ENCODE measurements at places on chromosomes 5 and 9.

DNA sequence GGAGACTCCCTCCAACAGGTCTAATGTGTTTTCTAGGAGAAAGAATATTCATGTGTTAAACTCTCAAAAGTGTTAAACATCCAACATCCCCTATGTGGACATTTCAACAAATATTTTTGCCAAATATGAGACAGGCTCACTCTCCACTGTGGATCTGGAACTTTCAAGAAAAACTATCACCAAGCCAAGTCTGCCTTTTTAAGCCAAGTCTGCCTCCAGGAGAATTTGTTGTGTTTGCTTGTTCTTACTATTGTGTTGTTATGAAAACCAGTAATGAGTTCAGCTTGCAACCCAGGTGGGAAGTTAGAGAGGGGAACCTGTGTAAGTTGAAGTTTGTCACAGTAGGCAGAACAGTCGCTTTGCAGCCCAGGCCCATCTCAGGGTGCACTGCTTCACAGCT is 228.1 kb downstream of the NFIB start:
- DNase-seq: no peak

GRCh38 chr9:112032743-112033142 is 136.1 kb downstream of the UGCG start:
- DNase-seq: peak; percentile 87

GRCh38 chr9:77616191-77616590 is 31.9 kb downstream of the GNA14 start:
- DNase-seq: no peak

GRCh38 chr9:129863059-129863690 is 27.9 kb downstream of the USP20 start:
- DNase-seq: peak; percentile 86

DNA sequence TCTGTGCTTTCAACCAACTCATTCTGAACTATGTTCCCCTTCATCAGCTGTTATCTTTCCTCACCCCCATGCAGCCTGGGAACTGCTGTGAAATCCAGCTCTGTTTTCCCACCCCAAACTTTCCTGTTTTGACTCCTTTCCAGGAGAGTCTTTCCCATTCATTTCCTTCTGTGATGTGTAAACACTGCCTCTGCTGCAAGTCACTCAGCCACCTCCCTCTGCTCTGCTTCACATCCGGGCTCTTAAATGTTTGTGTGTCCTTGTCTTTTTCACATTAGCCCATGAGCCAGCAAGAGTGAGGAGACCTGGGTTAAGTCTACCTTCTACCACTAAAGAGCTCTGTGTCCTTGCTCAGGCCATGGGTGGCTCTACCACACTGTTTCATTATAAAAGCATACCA is 137.5 kb downstream of the ICE1 start:
- no peak for DNase-seq
